ENCODE measurements at places on chromosomes 3 and 15.

- DNase-seq = no peak
Measured at GRCh38 chr3:158918451-158918850, 116.6 kb downstream of the MFSD1 start.

DNA sequence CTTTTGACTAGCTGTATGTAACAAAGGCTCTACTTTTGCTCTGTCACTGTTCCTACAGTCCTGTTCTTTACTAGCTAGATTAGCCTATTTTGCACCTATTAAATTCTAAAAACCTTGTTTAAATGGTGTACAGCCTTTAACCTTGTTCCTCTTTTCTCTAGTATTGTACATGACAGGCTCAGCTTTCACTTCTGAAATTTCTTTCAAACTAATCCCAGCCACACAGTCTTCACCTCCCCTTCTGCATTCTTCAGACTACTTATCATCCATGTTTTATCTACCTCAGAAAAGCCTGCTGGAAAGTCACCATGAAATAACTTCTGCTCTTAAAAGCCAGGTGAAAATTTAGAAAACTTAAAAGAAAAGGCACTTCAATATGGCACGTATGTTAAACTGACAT is 122.4 kb downstream of the NECTIN3 start:
- no peak for DNase-seq

DNA sequence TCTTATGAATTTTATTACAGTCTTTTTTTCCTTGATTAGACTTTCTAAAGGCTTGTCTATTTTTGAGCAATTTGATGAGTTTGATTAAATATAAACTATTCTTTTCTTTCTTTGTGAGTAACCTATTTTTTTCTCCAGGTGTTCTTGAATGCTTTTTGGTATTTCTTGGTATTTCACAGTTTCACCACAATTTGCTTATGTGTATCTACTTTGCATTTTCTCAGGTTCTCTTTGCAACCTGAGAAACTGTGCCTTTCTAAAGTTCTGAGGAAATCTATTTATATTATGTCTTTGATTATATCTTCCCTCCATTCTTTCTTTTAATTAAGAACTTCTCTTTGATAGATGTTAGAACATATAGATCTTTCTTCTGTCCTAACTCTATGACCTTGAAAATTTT is 117.1 kb upstream of the MLF1 start:
- no peak for DNase-seq

DNA sequence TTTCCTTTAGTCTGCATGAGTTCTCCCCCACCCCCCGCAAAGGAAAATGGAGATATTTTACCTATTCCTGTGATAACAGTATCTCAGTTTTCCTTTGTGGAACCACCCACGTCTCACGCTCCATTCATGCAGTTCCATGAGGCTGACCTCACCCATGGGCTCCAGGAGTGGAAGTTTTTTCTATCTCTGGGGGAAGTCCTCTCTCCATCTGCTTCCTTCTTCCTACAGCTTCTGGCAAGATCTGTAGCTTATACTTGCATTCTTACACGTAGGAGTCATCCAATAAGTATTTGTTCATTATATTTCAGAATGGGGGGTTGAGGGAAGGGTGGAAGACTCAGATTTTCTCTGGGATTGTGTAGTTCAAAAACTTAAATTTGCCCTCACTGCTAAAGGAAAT is 5.8 kb upstream of the GLCE start:
- DNase-seq = no peak

DNA sequence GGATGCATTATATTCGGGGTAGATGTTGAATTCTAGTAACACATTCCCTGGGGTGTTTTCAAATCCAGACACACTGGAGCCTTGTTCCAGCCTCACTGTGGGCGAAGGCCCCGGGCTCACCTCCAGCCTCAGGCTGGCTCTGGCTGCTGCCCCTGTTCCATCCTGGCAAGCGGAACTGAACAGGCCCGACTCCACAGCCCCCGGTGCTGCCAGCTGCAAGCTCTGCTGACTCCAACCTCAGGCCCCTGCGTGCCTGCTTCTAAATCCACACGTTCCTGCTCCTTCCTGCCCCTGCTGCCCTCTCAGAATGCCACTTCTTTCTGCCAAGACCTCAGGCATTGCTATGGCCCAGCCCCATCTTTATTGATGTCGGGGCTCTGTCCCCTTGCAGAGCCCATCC is 90.6 kb downstream of the LIPC start:
- no peak for DNase-seq

GRCh38 chr3:13588993-13589392 is 40.1 kb downstream of the FBLN2 start:
- DNase-seq = no peak

DNA sequence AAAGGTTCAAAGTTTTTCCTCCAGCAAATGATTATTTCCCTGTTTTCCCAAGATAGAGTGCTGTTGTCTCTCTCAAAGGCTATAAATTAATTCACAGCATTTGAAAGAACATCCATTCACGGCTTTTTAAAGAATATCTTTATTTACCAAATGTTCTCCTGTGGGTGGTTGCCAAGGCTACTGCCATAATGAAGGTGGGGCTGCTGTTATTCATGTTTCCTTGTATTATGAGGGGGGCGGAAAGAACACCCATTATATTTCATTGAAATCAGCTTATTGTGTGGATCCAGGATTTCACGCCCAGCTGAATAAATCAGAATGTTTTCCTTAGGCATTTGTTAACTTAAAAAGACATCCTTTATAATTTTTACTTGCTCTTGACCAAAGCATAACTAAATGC is 10.1 kb downstream of the SRP14 start:
- no peak for DNase-seq

DNA sequence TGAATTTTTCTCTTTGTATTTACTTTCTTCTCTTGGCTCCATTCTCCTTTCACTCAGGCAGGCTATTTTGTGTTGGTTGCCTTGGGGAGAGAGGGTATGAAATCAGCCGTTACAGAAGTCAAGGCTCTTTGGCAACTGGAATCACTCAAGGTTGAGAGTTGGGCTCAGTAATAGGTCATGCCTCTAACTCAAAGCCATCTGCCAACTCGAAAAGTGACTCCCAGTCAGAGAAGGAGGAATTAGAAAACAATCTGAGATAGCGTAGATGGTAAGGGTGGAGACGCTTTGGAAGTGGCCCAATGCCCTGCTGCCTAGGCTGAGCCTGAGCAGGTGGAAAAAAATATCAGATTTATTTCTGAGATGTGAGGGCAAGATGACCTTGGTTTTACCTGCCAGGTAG is 205.7 kb upstream of the ST8SIA2 start:
- DNase-seq = no peak

DNA sequence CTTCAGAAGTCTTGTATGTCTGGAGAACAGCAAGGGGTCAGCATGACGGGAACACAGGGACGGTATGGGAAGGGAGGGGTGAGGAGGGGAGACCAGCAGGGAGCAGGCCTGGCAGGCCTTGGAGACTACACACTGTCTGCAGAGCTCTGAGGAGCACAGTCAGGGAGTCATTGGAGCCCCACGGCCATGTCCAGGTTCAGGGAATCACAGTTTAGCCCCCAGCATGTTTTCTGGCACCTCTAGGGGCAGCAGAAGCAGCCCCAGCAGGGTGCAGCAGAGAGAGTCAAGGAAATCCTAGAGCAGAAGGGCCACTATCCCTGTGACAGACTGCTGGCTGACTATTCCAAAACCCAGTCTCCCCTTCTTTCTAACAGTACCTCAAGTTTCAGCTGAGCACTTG is 3.2 kb downstream of the LAMP3 start:
- DNase-seq = no peak
